ENCODE measurements at places on chromosomes 1 and 21.

GRCh38 chr1:230074762-230075161 lies 7.7 kb downstream of the GALNT2 start:
- no peak for DNase-seq

GRCh38 chr1:86926883-86927282 lies 12.4 kb downstream of the HS2ST1 start:
- no peak for DNase-seq

- no peak for DNase-seq
Observed at GRCh38 chr1:18949686-18950400, 6.6 kb downstream of the IFFO2 start.

- DNase-seq: no peak
Observed at GRCh38 chr1:205936311-205936710, 6.9 kb downstream of the SLC26A9 start.

DNA sequence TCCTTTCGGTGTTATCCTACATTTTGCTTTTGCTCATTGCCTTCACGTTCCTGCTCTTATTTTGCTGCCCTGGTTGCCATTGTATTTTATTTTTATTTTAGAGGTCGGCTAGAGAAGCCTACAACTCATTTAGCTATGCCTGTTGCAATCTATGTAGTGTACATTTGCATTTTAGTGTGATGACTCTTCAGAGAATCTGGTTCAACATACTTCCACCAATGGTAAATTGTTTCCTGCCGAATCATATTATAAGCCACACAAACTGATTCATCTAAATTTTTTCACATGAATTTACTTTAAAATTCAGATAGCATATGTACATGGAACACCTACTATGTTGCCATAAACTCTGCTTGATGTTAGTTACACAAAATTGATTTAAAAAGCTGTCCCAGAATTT lies 1596.9 kb downstream of the PLA2G4A start:
- DNase-seq: no peak

DNA sequence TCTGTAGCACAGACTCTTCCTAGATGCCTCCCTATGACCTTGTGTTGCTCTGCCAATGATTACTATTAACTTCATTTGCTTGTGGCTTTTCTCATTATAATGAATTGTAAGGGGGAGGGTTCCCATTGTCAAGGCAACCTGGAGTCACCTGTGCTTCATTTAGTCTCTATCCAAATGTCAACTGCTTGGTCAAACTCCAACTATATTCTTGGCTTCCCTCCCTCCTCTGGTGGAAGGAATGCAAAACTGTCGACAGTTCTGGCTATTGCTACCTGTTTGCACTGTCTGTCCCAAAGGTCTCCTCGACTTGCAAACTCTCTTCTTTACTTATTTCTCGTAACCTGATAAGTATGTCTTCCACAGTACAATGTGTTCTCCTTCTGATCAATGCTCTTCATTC lies 100.3 kb downstream of the CACNA1E start:
- DNase-seq: no peak

DNA sequence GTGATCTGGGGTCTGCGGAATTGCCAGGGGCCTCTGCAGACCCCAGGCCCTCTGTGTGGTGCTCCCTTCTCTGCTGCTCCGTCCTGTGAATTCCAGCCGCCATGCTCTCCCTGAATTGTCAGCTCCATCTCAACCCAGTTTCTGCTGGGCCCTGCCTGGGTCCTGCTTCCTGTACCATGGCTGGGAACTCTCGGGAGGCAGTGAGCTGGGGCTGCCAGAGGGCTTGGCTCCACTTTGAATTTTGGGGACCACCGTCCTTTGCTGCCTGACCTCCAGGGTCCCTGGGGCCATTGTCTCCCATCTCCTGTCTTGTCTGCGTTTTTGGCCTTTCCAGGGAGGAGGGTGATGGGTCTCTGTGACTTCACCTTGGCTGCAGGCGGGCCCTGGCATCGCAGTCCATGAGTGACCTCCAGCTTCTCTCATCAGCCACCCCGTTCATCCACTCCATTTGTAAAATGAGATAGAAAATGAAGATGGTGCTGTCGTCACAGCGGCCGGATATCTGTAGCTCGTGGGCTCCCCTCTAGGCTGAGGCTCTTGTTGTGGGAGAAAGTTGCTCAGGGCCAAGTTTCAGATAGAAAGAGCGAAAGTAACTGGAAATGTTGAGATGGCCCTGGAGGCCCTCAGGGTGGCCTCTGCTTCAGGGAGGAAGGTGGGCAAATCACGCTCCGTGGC lies 38.3 kb downstream of the SKI start:
- no peak for DNase-seq
